ENCODE measurements at places on chromosomes 2 and 18. TPM values are rescaled to one million over a fixed set of nuclear protein-coding genes. Genes with fewer than 3 reads are reported as not detected.

TUBB8B gene
- total RNA-seq: not detected

SERPINE2 gene
- 266 TPM for total RNA-seq

ST8SIA5 gene
- not detected for total RNA-seq

MAL gene
- total RNA-seq: not detected

OR6B2 gene
- not detected for total RNA-seq

HOXD8 gene
- total RNA-seq: 11.6 TPM

DSC3 gene
- not detected for total RNA-seq

IL1A gene
- total RNA-seq: 0.05 TPM

SCG2 gene
- total RNA-seq: 2.2 TPM

SPATA3 gene
- not detected for total RNA-seq

C2orf78 gene
- total RNA-seq: not detected

MYO1B gene
- 4.1 TPM for total RNA-seq

MAPRE2 gene
- 33.5 TPM for total RNA-seq

ZFAND2B gene
- total RNA-seq: 57.6 TPM

SLC35F5 gene
- total RNA-seq: 82.8 TPM

CENPA gene
- total RNA-seq: 35.8 TPM

RNF144A gene
- 12.3 TPM for total RNA-seq

CAPN14 gene
- not detected for total RNA-seq

MOB4 gene
- 96.9 TPM for total RNA-seq

TANC1 gene
- total RNA-seq: 14.3 TPM

ANO7 gene
- total RNA-seq: 0.72 TPM
